ENCODE measurements at places on chromosomes 6 and 20.
A peak's percentile ranks its signal among the peaks of the same experiment; 100 is the strongest.

DNA sequence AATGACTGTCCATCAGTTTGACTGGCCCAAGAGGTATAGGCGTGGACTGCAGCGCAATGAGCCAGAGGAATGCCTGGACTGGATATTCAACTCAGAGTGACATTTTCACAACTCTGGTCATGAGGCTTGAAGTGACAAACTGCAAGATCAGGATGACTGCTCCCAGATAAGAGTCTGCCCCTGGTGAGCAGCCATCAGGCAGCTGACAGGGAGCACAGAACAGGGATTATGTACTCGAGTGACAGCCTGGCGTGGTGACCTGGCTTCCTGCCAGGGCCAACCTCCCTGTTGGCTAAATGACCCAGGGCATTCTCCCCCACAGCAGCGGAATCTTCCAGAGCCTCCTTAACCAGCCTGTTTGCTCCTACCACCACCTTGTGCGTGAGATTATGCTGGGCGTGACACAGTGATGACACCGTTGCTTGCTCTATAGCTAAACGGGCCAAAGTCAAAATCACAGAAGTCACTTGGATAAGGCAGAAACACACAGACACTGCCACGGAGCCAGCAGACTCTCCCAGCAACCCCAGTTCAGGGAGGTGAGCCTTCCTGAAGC lies 209.1 kb upstream of the JARID2 start:
- DNase-seq, result peak; percentile 95

DNA sequence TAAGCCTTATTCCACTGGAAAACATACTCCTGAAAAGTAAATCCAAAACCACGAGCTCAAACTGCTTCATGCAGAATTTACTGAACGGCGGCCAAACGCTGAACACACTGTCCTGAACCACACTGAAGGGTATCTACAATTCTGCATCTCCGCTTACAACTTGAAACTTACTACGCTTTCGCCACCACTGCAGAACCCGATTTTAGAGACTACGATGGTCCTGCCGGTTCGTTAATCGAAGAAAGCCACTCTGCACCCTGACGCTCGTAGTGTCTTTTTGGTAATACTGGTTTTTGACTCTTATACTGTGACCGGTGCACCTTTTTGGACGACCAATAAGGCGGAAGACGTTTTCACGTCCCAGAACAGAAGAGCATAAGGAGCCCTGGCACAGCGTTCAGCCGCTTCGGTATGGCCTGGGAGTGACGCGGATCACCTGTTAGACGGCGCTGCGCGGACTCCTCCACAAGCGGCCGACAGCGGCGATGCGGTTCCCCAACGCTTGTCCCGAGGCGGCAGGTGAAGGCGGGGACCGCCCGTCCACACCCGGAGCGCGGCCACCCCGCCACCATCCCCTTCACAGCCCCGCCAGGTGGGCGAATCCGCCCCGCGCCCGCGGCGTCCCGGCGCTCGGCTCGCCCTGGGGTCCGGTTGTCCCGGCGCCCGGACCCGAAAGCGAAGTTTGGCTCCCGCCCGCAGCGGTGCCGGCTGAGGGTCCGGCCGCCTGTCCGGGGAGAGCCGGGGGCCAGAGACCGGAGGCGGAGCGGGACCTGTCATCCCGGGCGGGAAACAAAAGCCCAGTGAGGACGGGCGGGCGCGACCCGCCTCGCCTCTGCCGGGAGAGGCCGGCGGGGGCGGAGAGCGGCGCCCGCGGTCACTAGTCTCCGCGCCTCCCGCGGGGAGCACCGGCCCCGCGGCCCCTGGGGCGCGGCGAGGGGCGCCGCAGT lies 784 bp downstream of the FKBP5 start:
- peak; percentile 66 for DNase-seq

DNA sequence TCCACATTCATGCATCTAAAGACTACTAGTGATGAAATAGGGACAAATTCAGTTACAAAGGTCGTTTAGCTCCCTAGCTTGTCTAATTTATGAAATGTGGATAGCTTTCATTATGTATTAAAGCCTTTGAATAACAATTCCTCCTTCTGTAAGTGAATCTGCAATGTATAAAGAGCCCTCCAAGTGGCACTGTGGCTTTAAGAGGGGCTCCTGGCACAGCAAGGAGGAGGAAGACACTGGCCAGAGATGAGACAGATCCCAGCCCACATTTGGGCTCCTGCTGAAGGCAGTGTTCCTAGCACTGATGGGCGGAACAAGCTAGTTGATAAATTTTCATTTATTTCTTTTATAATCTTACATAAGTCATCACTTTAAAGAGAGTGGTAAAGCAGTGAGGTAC lies 17.6 kb upstream of the FUCA2 start:
- peak; percentile 49 for DNase-seq

DNA sequence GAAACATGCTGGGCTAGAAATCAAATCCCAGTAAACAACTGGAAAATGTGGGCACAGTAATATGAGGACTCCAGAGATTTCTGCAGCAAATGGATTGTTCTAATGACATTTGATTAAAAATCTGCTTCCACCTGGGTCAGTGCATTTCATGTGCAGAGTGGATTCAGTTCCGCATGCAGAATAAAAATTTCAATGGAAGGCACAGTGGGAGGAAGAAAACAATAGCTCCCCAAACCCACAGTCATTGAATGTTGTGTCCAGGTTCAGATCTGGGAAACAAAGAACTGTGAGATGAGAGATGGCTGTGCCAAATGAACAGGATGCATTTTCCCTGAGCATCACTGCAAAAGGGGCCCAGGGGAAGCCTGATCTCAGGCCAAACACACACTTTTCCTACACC lies 403.1 kb downstream of the BTBD9 start:
- no peak for DNase-seq

- no peak for DNase-seq
These were observed 45.2 kb downstream of the ADGRB3 start for GRCh38 chr6:68680264-68680663.

DNA sequence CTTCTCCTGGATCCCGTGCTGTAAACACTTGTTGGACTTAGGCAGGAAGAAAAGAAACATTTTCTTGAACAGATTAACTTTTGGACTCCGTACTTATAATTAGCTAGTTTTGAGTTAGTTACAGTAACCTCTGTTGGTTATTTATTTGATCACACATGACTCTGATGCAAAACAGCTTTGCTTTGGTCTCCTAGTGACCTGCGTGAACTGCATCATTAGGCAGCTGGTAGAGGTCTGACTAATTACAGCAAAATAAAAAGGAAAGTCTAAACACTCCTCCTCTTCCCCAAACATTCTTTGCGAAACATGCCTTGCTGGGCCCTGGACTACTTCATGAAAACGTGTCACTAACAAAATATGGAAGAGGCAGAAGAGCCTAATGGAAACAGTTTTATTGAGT lies 61.1 kb upstream of the ZFP64 start:
- DNase-seq, result no peak
